ENCODE measurements at places on chromosomes 1 and 21. TPM values are rescaled to one million over a fixed set of nuclear protein-coding genes. Genes with fewer than 3 reads are reported as not detected.

The KIAA0040 gene
- 4.1 TPM for total RNA-seq

The OR2T33 gene
- total RNA-seq: not detected

The ST6GALNAC5 gene
- total RNA-seq: 0.87 TPM

The CFHR1 gene
- total RNA-seq: 0.49 TPM

The PLXNA2 gene
- 25.6 TPM for total RNA-seq

The HSD3B2 gene
- not detected for total RNA-seq

The LCE1D gene
- not detected for total RNA-seq

The NTRK1 gene
- total RNA-seq: 0.23 TPM

The GBP1 gene
- 9.9 TPM for total RNA-seq

The C1orf210 gene
- total RNA-seq: not detected

The VHLL gene
- not detected for total RNA-seq

The DNAJC11 gene
- total RNA-seq: 57.0 TPM

The PPFIA4 gene
- 4.0 TPM for total RNA-seq

The KLHL21 gene
- 5.0 TPM for total RNA-seq

The EDARADD gene
- 9.4 TPM for total RNA-seq

The C4BPA gene
- not detected for total RNA-seq

The C8B gene
- not detected for total RNA-seq

The CFAP74 gene
- total RNA-seq: not detected

The PDC gene
- not detected for total RNA-seq

All from endothelial cell (in vitro differentiated cells).